ENCODE measurements at places on chromosomes 2 and 18. TPM values are rescaled to one million over a fixed set of nuclear protein-coding genes. Genes with fewer than 3 reads are reported as not detected.

GRCh38 chr18:2961821-2962220 is 51.1 kb downstream of the LPIN2 start:
- DNase-seq: no peak

DNA sequence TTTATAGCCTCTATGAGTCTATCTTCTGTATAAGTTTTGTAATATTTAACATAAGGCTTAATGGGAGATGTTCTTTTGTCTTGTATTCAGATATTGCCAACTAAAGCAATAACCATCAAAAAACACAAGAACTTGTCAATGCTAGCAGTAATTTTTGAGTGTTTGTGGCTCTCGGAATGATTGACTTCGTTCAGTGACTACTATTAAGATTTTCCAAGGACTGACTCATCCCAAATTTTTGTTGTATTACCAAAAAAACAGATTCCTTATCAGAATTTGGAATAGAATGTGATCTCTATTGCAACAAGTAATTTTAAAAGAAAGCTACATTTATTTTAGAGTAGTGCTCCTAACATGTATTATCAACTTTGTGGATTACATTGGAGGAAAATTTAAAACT is 8.1 kb downstream of the NABP1 start:
- DNase-seq: no peak

- no peak for DNase-seq
Observed at GRCh38 chr2:165920748-165921147, 32.8 kb downstream of the TTC21B start.

DNA sequence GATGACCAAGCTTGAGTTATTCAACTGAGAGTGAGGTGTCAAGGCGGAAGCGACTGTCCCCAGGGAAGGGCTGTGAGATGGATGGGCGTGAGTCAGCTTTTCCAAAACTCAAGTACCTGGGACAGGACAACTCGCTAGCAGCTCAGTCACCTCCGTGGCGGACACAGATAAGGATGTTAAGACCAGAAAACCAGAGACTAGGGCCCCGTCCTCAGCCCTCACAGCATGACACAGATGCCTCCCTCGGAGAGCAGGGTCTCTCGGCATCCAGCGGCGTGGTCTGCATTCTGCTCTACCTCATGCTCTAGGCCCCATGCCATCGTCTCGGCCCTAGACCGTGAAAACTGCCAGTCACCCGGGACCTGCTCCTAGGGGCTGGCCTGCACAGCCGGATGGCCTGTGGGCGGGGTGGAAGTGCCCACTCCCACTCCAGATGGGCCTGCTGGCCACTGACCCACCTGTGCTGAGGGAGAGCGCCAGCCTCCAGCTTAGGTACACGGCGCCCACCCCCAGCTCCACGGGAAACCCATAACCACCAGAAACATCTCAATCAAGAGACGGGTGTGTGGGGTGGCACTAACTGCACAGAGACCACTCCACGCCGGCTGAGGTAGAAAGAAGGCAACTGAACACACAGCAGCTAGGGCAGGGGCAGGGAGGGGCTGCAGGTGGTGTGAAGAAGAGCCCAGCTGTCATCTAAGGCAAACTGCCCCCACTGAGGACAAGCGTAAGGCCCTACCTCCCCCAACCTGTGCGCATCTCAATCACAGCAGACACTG is 39.8 kb downstream of the ANO7 start:
- DNase-seq: no peak

DNA sequence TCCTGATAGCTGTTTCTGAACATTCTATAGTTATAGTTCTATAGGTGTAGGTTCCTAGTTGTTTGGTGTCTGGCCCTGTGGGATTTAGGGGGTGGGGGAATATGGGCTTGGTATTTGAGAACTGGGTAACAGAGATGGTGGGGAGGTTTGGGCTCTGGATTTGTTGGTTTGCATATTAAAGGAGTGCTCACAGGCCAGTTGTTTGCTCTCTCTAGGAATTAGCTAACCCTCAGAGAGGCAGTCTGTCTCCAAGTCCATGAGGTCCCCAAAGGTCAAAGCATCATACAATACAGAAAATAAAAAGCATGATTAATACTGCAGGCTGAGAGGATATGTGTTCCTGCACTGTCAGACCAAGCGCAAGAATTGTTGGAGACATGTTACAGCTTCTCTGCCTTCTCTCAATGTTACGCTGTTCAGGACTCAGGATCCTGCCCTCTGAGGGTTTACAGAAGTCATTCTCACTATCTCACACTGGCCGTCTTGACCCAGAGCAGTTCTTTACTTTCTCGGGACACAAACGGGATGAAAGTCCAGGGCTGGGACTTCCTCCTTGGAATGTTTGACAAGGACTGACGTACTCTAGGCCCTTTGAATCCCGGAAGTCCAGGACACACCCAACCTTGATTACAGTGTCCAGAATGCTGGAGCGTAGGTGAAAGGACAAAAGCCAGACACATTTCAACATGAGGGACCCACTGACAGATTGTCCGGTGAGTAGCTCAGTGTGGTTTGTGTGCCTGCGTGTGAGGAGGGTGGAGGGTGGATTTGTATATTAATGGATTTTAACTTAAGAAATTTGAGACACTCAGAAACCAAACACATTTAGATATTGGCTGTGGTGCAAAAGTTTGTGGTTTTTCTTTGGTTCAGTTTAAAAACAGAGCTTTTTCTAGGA is at the start of gene NOSTRIN:
Gene NOSTRIN, plus strand, starts transcription at position 677 of the 898 bp plus-strand sequence. Its CDS starts 10 bp downstream, at position 687.
- peak; percentile 70 for DNase-seq

DNA sequence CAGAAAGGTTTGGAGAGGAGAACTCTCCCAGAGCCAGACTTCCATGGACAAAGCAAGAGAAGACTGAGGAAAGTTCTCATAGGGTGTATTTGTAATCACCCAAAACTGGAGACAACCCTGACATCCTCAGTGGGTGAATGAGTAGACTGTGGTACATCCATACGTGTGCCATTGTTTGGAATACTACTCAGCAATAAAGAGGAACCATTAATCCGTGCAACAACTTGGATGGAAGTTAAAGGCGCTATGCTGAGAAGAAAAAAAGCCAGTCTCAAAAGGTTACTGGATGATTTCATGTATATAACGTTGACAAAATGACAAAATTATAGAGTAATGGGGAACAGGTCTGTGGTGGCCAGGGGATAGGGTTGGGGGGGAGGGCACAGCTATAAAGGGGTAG is 24.1 kb upstream of the TMEM214 start:
- DNase-seq: no peak

DNA sequence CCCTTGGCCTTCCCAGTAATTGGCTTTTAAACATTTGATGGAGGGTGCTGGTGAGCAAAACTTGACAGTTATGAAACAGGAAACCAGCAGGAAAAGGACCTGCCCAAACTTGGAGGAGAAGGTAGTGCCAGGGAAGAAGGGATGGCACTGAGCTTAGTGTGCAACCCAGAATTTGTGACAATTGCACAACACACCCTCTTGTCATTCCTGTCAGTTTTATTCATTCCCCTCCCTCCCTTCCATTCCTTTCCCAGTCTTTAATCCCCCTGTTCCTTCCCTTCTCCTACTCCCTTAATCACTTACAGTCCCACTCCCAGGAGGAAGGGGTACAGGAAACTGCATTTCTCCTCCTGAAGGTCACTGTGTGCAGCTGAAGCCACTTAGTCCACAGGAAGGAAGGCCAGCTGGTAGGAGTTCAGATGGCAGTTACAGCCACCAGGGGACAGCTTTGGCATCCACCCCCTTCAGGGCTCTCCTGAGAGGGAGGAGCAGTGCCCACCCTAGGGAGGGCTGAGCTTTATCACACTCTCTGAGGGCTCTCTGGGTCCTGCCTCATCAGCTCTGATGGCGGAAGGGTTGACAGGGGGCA is 24.0 kb upstream of the SIGLEC15 start:
- DNase-seq: no peak

GRCh38 chr2:192098814-192099491 is 95.8 kb downstream of the TMEFF2 start:
- DNase-seq: no peak

- DNase-seq: no peak
Observed at GRCh38 chr2:149015501-149015900, 23.0 kb upstream of the LYPD6B start.

- DNase-seq: no peak
Observed at GRCh38 chr2:200050921-200051610, 95.7 kb downstream of the MAIP1 start.

GRCh38 chr2:203984-204383 is 59.8 kb downstream of the SH3YL1 start:
- no peak for DNase-seq

- no peak for DNase-seq
Observed at GRCh38 chr18:24231773-24232735, 93.2 kb downstream of the CABYR start.

Gene LAMA3
- total RNA-seq: 3.9 TPM

Gene GAL3ST2
- not detected for total RNA-seq

Gene SLC4A5
- total RNA-seq: 1.6 TPM

Gene M1AP
- not detected for total RNA-seq

Gene CTAGE1
- not detected for total RNA-seq

Gene AGXT
- total RNA-seq: not detected

Gene GCKR
- not detected for total RNA-seq

Measured in NCI-H460 (cell line).